Activated CD4-positive, alpha-beta T cell treated with anti-CD3 and anti-CD28 coated beads, Interleukin-2, amount 10 ng/mL, durations not matched to agents 24 days and 14 days (primary cell): ENCODE measurements at places on chromosomes 7 and 10. TPM values are rescaled to one million over a fixed set of nuclear protein-coding genes. Genes with fewer than 3 reads are reported as not detected.

DNA sequence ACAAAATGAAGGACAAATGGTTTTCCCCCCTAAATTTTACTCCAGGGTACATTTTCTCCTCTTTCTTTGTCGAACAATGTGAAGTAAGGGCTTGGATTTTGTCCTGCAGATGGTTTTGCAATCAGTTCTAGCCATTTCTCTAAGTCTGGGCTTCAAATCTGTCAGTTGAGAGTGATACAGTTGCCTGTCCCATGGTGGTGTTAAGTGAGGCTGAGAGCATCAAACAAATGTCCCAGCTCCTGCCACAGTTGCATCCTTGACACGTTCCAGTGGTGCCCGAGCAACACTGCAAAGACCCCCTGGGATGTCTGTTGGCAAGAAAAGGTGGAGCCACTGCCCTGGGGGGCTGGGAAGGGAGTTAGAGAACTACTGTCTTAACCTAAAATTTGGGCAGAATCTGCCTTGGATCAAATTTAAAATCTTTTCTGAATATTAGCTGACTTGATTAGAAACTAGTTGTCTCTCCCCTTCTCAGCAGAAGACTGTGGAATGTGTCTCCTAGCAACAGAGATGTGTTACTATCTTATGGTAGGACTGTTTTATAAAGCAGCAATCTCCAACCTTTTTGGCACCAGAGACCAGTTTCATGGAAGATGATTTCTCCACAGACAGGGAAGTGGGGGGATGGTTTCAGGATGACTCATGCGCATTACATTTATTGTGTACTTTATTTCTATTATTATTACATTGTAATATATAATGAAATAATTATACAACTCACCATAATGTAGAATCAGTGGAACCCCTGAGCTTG, 102.0 kb upstream of the STEAP1B start:
- DNase-seq, result no peak

GRCh38 chr7:99499371-99499720, 735 bp downstream of the ZNF394 start:
- DNase-seq, result no peak

DNA sequence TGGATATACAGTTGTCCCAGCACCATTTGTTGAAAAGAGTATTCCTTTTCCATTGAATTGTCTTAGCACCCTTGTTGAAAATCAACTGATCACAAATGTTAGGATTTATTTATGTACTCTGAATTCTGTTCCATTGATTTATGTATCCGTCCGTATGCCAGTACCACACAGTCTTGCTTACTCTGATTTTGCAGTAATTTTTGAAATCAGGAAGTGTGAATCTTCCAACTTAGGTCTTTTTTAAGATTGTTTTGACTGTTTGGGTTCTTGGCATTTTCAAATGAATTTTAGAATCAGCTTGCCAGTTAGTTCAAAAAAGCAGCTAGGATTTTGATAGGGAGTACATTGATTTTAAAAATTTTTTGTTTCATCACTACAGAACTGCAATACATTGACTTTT, 23.7 kb downstream of the CDK13 start:
- no peak for DNase-seq

DNA sequence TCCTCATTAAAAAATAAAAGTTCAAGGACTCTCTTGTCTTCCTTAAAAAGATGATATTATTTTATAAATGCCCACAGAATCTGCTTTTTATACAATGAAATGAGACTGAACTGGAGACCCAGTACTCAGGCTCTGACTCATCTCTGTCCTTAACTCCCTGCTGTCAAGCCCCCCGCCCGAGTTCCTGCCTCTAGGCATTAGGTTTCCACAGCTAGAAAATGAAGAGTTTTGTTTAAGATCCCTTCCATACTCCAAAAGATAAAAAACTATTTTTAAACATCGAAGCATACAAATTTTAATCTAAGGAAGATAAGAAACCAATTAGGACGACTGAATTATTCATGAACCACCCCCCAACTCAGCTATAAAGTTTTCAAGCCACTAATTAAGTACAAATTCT, 97.7 kb upstream of the FEZF1 start:
- no peak for DNase-seq

DNA sequence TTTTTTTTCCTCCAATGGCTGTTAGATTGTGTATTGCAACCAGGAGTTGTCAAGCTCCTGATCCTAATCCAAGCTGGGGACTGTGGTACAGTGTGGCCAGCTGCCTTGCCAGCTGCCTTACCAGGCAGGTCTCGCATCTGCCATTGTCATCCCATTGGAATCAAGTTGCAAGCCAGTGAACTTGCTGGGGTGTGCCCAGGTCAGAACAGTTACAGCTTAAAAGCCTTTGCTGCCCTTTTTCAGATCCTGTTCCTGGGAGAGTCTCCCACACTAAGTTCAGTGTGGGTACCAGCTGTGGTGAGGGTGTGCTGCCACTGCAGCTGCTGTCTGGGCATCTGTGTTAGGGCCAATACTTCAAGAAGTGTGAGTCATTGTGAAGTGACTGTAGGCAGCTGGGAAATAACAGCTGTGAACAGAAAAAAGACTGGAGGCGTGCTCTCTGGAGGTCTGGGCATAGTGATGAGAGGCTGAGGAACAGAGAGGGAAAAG, 72.8 kb downstream of the CCNY start:
- no peak for DNase-seq

Gene CALHM1
- not detected in 2 replicates for total RNA-seq

Gene INTS1
- 89.5 and 94.3 TPM in 2 replicates for total RNA-seq

GRCh38 chr7:106485919-106486318, 175.0 kb downstream of the CCDC71L start:
- DNase-seq, result no peak

Gene PILRA
- total RNA-seq, result 9.8 and 11.6 TPM in 2 replicates

DNA sequence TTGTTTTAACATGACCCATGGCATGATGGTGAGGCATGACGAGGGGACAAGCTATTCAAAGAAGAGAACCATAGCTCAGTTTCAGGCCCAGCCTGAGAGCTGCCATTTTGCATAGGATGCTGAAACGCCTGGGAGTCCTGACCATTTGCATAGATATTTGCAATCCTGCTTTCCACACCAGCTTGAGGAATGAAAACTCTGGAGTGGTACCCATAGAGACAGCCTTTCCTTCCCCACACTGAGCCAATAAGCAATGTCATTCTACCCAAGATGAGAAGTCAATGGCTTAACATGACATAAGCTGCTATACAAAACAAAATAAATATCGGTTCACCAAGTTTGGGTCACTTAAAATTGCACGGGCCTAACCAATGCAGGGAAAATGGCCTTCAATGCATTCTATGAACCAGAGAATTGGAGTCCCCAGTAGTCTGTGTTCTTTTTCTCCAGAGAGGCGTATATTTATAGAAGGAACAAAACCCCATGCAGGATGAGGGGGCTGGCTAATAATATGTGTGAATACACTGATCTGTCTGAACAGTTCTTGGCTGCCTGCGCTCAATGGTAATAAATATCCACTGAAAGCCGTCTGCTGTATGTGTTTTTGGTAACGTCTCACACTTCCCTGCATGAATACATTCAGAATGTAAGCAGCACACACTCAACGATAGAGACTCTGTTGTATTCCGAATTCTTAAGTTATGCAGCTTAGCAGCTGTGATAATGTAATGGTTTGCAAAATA, 329.3 kb downstream of the FRMD4A start:
- DNase-seq, result no peak

DNA sequence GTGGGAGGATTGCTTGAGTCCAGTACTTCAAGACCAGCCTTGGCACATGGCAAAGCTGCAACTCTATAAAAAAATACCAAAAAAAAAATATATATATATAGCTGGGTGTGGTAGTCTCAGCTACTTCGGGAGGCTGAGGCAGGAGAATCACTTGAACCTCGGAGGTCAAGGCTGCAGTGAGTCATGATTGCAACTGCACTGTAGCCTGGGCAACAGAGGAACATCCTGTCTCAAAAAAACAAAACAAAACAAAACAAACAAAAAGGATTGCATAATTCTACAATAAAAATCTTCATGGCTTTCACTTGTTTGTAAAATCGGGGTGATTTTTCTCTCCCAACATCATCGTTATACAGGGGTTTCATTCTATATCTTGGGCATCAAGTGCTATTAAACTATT, 35.1 kb downstream of the GUSB start:
- no peak for DNase-seq

DNA sequence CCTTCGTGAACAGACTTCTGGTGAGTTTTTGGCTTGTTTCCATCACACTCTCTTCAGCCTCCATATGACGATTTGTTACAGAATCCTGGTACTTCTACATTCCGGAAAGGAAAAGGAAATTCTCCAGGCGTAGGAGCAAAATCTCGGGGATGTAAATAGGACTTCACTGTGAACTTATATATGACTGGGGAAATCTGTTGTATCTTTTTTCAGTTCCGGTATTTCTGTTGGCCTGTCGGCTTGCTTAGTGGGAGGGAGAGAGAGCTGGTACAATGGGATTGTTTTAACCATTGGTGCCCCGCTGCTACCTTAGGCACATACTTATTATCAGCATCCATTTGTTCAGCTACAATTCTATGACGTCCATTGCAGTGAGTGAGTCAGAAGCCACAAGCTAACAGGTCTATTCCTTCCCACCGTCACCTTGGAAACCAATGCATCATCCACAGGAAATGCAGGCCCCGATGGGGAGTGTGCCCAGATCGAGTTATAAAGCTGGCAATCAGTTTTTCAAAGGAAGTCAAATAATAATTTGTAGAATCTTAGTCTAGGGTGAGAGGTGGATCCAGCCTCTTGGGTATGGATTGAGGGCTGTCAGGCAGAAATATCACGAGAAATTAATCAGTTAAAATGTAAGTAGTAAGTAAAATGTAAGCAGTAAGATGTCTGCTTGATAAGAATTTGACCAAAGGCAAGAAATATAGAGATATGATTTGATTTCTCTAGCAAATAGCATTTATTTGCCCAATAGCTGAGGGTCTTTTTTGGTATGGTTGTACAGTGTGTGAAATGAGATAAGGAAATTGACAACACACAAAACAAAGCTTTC, 92.0 kb upstream of the MKLN1 start:
- peak; percentile 94 for DNase-seq

- no peak for DNase-seq
Observed at GRCh38 chr7:132750530-132751217, 174.4 kb upstream of the PLXNA4 start.

DNA sequence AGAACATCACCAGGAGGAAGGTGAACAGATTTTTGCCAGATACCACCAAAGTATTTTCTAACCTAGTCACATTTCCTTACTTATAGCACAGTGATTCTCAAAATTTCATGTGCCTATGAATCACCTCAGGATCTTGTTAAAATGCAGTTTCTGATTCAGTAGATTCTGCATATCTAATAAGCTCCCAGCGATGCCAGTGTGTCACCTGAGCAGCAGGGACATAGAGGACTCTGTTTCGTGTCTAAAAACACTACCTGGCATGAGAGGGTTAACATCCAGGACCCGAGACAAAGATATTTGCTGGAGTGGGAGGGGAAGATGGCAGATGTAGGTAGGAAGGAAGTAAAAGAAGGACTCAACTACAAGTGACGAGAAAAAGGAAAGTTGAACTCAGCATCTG, 252.1 kb upstream of the KMT2E start:
- no peak for DNase-seq

Gene PRSS37
- not detected in 2 replicates for total RNA-seq

- no peak for DNase-seq
Observed at GRCh38 chr10:20897146-20897825, at the start of gene NEBL. TSS of gene NEBL (minus strand) at chr10:20897311. CDS start at chr10:20897205, 106 bp downstream.

GRCh38 chr7:137915266-137915665, 68.5 kb upstream of the DGKI start:
- DNase-seq, result no peak

- DNase-seq, result no peak
Observed at GRCh38 chr10:65701168-65701776, 1224.6 kb upstream of the LRRTM3 start.

Gene ZNF783
- 27.2 and 27.4 TPM in 2 replicates for total RNA-seq

DNA sequence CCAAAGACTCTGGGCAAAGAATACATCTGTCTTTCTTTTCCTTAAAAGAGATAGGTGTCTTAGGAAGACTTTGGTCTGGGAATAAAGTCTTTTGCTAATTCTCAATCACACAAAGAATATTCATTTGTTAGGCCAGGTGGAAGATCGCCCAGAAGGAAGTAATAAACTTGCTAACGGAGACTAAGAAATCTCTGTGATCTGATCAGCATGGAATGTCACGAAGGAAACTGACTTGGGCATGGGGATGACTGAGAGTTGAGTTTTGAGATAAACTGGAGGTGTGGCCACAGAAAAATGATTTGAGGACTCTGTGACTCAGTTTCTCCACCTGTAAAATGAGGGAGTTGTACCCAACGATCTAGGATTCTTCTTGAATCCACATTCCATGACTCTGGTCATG, 161.1 kb upstream of the SVIL start:
- DNase-seq, result no peak

DNA sequence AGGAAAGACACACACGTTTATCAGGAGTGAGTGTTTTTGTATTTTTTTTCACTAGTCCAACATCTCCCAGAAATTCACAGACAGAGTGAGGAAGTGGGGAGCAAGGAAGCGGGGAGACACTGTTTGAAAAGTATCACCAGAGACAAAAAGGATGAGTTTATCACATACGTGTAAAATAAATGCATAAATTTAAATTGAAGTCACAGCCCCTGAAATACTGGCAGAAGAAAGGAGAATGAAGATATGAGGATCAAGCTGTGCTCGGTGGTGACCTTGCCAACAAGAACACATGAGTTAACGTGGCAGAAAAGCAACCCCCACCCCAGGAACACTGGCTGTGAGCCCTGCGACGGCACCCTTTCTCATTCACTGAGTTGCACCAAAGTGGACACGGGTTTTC, 317.2 kb upstream of the AOAH start:
- DNase-seq, result no peak

Gene TCAF2
- 32.8 and 34.7 TPM in 2 replicates for total RNA-seq
